ENCODE measurements at places on chromosomes 1 and 21.

- DNase-seq: no peak
These were observed 162.8 kb downstream of the PRDM16 start for GRCh38 chr1:3231826-3232225.

GRCh38 chr1:226560243-226560642, 11.7 kb downstream of the STUM start:
- DNase-seq: no peak

GRCh38 chr21:46002841-46003574, 21.4 kb downstream of the COL6A1 start:
- peak; percentile 28 for DNase-seq

DNA sequence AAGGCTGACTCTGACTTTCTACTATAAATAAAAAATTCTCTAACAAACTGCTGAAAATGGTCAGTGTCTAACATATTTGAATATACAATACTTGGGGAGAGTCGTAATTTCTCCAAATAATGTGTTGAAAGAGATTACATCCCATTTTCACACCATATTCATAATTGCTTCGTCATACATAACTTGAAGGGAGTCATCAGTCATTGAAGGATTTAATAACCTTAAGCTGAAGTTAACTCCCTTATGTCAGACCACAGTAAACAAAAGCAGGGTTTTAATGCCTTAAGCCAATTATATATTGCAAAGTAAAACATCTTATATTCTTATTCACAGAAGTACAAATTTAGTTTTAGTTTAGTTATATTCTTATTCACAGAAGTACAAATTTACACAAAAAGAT, 129.9 kb downstream of the RERE start:
- no peak for DNase-seq

- DNase-seq: no peak
These were observed 25.1 kb upstream of the B3GALT2 start for GRCh38 chr1:193211539-193211938.

DNA sequence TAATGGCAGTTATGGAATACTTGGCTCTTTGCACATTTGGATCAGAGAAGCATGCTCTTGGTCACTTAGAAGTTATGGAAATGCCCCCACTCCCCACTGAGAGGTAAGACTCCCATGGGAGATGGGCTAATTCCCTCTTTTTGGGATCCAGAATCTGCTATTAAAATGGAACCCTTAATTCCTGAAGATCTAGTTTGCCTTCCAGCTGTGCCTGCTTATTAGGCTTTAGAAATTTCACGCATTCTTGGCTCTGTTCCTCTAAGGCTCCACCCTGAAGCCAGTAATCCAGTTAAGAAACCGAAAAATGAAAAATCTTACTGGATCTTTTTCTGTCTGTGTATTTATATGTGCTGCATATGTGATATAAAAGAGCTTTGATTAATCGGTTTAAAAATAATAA, 76.7 kb downstream of the USH2A start:
- DNase-seq: no peak

DNA sequence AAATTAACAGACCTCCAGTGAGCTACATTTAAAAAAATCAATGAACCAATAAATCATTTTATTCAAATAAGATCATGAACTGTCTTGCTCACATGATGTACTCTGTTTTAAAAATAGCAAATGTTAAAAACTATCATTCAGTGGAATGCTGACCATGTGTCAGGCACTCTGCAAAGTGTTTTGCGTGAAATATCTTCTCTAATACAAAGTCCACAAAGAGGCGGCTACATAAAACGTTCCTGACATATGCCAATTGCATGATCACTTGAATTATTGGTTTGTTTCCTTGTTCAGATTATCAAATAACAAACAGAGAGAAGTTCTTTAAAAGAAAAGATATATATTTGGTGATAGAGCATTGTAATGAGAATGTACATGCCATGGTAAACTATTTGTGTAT, 10.7 kb downstream of the FMO2 start:
- DNase-seq: no peak

Measured in femur (tissue), 1 donor.